DMS 273 treated with DMSO at 0.1 percent for 48 hours (cell line): ENCODE measurements at places on chromosomes 3 and 15.

DNA sequence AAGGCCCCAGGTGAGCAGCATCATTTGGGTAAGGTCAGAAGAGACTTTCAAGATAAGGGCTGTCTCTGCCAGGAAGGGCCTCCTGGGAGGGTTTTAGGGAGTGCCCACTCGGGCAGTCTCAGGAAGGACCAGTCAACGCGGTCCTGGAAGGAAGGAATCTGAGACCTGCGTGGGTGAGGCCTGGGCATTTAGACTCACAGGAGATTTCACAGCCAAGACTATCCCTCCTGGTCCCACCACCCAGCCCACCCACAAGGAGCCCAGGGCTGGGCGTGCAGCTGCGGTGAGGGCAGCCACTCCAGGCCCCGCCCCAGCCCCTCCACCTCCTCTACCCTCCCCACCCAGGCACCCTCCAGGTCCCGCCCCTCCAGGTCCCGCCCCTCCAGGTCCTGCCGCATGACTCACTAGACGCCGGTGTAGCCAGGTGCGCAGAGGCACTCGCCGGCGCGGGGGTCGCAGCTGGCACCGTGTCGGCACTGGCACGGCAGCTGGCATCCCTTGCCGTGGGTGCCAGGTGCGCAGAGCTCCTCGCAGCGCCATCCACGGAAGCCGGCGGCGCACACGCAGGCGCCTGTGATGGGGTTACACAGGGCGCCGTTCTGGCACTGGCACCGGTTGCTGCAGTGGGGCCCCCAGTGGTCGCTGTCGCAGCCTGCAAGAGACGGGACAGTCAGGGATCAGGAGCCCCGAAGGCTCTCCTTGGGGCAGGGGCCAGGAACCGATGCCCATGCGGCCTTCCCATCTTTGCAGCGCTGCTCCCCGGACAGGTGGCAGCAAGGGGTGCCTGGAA lies 112.7 kb downstream of the RAB11A start:
- no peak for DNase-seq

GRCh38 chr3:172076212-172076611 lies 36.8 kb downstream of the FNDC3B start:
- no peak for DNase-seq

DNA sequence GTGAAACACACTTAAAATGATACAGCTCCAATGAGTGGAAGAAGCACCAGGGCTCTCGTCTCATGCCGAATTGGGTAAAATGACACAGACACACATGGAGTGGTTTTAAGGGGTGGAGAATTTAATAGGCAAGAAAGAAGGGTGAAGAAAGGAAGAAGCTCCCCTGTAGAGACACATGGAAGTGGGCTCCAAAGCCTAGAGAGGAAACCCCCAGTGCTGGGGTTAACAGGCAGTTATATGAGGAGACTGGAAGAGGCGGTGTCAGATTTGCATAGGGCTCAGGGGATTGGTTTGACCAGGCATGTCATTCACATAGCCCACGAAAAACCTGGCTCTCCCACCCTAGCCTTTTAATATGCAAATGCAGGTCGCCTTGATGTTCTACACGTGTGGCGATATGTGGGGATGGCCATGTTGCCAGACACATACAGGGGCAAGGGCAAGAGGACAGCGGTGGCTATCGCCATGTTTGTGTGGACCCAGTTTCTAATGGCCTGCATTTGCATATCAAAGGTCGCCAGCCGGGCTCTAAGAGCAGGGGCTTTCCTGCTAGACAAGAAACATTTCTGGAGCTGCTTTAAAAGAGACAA lies 1.9 kb upstream of the DPH6 start:
- DNase-seq, result no peak

DNA sequence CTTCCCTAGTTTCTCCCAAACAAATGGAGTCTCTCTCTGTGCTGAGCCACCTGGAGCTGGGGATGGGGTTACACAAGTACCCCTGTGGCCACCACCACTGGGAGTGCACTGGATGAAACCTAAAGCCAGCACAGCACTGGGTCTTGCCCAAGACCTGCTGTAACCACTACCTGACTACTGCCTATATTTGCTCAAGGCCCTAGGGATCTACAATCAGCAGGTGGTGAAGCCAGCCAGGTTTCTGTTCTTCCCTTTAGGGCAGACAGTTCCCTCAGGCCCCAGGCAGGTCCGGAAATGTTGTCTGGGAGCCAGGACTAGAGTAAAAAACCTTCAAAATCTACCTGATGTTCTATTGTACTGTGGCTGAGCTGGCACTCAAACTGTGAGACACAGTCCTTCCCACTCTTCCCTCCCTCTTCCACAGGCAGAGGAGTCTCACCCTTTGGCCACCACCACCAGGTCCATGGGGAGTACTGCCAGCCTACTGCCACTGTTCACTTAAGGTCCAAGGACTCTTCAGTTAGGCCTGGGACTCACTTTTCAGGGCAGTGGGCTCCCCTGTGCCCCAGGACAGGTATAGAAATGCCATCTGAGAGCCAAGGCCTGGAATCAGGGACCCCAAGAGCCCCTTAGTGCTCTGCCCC lies 23.8 kb downstream of the C3orf20 start:
- no peak for DNase-seq

DNA sequence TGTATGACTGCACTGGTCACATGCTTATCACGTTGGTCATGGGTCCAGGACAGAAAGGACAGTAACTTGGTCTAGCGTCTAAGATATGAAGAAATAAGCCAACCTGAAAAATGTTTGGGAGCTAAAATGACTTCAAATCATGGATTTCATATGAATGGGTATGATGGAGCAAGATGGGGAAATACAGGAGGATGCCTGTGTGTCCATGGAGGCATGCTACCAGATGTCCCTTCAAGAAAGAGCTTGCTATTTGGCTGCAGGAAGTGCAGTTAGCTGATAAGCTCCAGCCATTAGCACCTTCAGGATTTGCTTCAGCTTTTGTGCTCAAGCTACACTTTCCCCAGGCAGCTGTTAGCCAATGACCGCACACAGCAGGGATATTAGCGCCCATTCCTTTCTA lies 164.6 kb upstream of the THBS1 start:
- DNase-seq, result no peak

- no peak for DNase-seq
These were observed 15.3 kb upstream of the MCF2L2 start for GRCh38 chr3:183443395-183444385.

DNA sequence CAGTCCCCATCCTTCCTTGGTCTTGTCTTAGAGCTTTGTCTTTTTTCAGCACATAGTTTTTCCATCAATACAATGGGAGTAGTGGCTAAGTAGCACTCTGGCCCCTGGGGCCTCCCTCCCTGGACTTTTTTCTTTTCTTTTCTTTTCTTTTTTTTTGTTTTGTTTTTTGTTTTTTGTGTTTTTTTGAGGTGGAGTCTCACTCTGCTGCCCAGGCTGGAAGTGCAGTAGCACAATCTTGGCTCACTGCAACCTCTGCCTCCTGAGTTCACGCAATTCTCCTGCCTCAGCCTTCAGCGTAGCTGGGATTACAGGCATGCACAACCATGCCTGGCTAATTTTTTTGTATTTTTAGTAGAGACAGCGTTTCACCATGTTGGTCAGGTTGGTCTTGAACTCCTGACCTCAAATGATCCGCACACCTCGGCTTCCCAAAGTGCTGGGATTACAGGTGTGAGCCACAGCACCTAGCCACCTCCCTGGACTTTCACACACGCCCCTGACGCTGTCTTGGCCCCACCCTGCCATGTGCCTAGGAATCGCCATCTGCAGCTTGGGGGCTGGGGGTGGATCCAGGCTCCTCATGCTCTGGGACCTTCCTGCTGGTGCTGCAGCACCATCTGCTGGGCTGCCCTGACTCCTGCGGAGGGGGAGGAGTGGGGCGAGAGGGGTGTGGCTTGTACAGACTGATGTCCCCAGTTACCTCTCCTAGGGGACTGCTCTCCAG lies 2.8 kb downstream of the C15orf39 start:
- DNase-seq, result peak; percentile 81

GRCh38 chr15:66132251-66132816 lies 121.2 kb downstream of the MEGF11 start:
- DNase-seq, result peak; percentile 8

DNA sequence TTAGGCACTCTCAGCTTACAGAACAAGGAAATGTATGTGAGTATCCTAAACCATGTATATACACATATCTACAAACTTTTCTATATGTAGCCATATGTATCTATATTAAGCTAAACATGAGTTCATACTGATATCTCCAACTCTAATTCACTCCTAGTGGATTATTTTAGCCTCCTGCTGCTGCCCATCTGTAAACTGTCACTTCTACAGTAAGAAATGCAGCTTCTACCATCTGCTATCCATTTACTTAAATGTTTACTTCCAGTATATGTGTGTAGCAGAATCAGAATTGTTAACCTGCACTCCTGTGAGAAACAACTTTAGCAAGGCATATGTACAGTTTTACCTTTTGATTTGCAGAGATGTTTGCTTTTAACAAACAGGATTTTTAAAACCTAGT lies 478.5 kb upstream of the CBLB start:
- peak; percentile 90 for DNase-seq

DNA sequence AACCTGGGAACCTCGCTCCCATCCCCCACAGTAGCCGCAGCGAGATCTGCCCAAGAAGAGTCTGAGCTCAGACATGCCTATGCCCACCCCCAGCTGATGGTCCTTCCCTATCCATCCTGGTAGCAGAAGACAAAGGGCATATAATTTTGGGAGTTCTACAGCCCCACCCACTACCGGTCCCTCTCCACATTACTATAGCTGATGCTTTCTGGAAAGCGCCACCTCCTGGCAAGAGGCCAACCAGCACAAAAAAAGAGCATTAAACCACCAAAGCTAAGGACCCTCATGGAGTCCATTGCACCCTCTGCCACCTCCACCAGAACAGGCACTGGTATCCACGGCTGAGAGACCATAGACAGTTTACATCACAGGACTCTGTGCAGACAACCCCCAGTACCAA lies 168.4 kb downstream of the MEGF11 start:
- DNase-seq, result no peak

DNA sequence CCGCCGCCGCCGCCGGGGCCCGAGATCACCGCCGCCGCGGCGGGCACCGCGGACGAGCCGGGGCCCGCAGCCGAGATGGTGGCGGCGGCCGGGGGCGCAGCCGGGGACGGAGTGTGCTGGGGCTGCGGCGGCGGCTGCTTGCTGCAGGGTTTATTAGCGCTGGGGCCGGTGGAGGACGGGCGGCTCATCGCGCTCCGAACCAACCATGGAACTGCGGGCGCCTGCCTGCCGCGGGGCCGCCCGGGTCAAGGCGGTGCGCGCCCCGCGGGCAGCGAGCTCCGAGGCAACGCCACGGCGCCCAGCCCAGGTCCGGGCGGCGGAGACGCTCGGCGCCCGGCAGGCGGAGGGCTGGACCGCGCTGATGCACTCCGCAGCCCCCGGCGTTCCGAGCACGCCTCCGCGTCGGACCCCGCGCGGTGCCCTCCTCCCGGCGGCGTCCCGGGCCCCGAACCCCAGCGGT lies 277 bp downstream of the SIAH2 start:
- no peak for DNase-seq

DNA sequence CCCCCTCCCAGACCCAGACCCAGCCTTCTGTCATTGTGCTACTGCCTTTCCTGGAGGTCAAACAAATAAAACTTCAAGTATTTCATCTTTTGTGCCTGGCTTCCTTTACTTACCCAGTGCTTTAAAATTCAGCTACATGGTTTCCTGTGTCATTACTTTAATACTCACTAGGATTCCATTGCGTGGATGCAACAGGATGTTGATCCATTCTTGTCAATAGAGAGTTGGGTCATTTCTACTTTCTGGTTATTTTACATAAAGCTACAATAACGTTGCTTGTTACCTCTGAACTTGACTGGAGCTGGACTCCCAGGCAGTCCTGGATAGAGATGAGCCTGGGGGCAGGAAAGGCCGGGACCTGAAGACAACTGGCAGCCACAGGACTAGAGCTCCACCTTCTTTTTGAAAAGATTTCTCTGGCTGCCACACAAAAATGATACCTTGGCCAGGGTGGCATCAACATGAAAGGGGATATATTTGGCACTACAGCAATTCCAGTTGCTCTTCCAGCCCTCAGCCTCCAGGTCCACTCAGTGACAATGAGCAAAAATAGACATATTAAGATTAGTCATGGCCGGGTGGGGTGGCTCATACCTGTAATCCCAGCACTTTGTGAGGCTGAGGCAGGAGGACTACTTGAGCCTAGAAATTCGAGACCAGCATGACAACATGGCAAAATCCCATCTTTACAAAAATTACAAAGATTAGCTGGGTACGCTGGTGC lies 23.3 kb upstream of the HEG1 start:
- no peak for DNase-seq

GRCh38 chr3:175836617-175837016 lies 977.5 kb downstream of the NAALADL2 start:
- DNase-seq, result no peak
